ENCODE measurements at places on chromosomes 4 and X. TPM values are rescaled to one million over a fixed set of nuclear protein-coding genes. Genes with fewer than 3 reads are reported as not detected.

Gene CASP3
- polyA plus RNA-seq = 52.6 TPM

Gene PABPC1L2A
- not detected for polyA plus RNA-seq

Gene CLIC2
- polyA plus RNA-seq = 4.2 TPM

Gene IQSEC2
- 15.0 TPM for polyA plus RNA-seq

All from muscle of back (tissue), 13 donors.